Activated CD4-positive, alpha-beta T cell treated with anti-CD3 and anti-CD28 coated beads for 4 hours (primary cell): ENCODE measurements at places on chromosomes 6 and 20.

- no peak for DNase-seq
Observed at GRCh38 chr20:8645326-8645725, 423.6 kb upstream of the PLCB4 start.

- DNase-seq: no peak
Observed at GRCh38 chr6:170463101-170463721, 89.9 kb downstream of the PSMB1 start.

DNA sequence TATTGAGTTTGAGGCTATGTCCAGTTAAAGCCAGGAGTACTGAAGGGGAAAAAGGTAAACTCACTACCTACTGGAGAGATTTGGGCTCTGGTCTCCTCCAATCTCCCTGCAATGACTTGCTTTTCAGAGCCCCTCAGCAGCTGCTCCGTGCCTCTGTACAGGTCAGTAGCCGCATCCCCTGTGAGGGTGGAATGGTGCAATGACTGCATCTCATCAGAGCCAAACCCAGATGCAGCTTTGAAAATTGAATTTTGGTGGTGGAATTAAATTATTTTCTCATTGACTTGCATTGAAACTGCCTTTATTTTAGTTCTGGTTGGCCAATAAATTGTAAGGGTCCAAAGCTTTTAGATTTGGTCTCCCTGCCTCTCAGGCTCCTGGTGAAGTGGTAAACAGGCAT is 166.7 kb downstream of the DLL1 start:
- no peak for DNase-seq

DNA sequence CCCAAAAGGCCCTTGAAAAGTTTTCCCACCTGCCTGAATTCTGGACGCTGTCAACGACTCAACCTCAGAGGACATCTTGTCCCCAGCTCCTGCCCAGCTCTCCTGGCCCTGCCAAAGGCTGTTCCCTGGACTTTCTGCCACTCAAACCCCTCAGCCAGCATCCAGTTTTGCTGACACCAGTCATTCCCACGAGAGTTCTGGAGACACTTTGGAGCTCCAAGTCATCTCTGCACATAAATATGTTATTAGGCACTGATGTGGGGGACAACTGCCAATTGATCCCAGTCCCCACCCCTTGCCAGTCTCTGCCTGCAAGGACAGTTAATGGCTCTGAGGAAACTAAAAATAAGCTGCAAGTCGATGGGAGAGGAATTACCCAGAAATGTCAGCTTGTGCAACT is 38.9 kb upstream of the KCNB1 start:
- no peak for DNase-seq

- no peak for DNase-seq
Observed at GRCh38 chr6:156809446-156810178, 32.4 kb downstream of the ARID1B start.

DNA sequence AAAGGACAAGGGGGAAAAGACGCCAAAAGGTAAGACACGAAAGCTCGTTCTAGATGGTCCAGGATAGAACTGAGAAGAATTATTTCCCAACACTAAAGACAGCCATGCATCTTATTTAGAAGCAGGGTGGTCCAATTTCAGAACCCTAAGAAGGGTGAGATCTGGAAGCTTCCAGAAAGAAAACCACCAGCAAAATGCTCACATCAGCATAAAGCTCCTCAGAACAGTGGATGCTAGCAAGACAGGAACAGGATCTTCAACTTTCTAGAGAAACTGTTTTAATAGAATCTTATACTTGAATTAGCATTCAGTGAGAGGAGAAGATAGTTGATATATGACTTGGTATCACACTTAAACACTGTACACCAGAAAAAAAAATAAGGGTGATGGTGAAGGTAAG is 101.5 kb downstream of the ZFP64 start:
- DNase-seq: no peak

- no peak for DNase-seq
Observed at GRCh38 chr6:133245422-133245903, 4.3 kb downstream of the EYA4 start.
